Stimulated activated CD8-positive, alpha-beta memory T cell treated with anti-CD3 and anti-CD28 coated beads, Interleukin-7, amount 100 ng/mL, for 48 hours (primary cell): ENCODE measurements at places on chromosomes 2 and 18.

- DNase-seq, result no peak
These were observed 57.4 kb upstream of the EPAS1 start for GRCh38 chr2:46239847-46240181.

DNA sequence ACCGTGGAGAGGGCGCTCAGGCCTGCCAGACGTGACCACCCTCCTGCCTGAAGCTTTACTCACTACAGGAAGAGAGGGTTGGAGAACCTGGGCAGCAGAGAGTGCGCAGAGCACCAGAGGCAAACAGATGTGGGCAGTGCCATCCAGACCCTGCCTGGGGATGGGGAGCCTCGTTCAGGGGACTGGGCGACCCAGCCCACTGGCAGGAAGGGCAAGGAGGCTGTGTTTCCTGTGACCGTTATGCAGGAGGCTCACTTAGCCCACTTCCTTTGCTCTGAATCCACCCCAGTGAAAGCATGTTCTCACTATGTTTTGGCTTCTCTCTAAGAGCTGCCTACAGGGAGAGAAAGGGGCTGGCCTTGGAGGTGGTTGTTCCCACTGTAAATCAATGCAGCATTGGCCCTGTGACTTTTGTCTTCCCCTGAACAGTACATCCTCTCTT lies 23.0 kb upstream of the ACKR3 start:
- no peak for DNase-seq

DNA sequence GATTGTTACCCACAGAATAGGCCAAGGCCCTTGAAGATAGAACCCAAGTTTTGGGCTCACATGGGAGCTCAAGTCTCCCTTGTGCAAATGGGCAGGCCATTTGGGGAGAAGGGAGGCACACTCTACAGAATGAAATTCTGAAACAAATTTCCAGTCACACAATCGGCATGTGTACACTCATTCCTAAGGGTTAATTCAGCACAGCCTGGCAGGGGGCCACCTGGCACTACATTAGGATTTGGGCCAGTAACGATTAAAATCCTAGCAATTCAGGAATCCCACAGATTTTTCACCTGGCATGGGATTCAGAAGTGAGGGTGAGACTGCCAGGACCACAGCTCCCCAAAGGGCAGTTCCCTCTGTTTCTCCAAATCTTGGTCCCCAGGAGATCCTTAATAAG lies 46.4 kb downstream of the BMP10 start:
- DNase-seq, result no peak

DNA sequence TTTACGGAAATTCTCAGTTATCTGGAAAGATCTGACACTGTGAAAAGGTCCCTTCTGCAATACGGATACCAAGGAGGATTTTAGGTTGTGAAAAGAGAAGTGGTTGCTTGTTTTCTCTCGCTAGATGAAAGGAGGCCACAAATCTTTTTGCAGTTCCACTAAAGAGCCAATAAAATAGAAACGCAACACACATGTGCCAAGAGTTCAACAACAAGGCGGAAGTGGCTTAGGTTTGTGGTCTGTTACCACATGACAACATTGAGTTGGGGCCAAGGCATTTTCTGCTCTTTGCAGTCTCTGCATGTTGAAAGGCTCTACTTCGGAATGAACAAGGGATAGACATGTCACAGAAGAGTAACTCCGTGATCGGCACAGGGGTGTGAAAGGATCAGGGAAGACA lies 115.7 kb upstream of the OSR1 start:
- no peak for DNase-seq

DNA sequence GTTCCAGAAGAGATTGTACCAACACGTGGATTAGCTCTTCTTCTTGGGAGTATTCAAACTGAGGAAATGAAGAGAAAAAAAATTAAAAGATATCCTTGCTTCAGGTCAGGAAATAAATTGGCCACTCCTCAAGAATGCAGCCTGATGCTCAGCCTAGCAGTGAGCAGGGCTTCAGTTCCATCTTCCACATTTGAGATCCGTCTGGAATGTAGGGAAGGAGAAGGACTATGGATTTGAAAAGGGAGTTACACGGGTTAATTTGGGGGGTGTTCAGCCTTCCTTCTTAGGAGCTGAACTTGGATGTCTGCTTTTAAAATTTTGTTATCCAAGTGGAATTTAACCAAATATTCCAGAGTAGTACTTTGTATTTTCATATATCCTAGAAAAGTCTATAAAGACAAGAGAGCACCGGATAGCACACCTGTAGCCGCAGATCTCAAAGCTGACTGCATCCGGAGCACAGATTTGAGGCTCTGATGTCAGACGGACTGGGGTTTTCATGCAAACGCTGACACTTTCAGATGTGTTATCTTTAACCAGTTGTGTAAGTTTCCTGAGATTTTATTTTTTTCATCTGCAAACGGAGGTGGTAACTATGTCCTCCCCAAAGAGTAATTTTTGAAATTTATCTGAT lies 99.3 kb downstream of the COPS8 start:
- no peak for DNase-seq

- DNase-seq, result no peak
These were observed 129.9 kb upstream of the CHST9 start for GRCh38 chr18:27314996-27315395.
